RCC 7860 (cell line): ENCODE measurements at places on chromosomes 1 and 21.

GRCh38 chr1:161019751-161020495 lies 1.0 kb downstream of the F11R start:
- no peak for DNase-seq

DNA sequence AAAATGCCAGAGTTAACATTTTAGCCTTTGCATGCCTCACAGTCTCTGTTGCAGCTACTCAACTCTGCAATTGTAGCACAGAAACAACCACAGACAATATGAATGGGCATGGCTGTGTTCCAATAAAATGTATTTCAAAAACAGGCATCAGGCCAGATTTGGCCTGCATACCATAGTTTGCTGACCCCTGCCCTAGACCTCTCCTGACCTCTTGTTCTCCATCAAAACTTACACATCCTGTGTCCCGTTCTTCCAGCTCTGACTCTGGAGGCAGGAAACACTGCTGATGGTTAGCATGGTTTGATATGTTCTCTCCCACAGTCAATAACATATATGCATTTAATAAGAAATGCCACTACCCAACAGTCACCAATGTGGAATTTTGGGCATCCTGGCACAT lies 138.6 kb downstream of the LMX1A start:
- DNase-seq, result no peak

GRCh38 chr1:233478611-233479010 lies 135.3 kb upstream of the KCNK1 start:
- DNase-seq, result no peak

GRCh38 chr1:202807451-202807925 lies 733 bp downstream of the KDM5B start:
- no peak for DNase-seq

DNA sequence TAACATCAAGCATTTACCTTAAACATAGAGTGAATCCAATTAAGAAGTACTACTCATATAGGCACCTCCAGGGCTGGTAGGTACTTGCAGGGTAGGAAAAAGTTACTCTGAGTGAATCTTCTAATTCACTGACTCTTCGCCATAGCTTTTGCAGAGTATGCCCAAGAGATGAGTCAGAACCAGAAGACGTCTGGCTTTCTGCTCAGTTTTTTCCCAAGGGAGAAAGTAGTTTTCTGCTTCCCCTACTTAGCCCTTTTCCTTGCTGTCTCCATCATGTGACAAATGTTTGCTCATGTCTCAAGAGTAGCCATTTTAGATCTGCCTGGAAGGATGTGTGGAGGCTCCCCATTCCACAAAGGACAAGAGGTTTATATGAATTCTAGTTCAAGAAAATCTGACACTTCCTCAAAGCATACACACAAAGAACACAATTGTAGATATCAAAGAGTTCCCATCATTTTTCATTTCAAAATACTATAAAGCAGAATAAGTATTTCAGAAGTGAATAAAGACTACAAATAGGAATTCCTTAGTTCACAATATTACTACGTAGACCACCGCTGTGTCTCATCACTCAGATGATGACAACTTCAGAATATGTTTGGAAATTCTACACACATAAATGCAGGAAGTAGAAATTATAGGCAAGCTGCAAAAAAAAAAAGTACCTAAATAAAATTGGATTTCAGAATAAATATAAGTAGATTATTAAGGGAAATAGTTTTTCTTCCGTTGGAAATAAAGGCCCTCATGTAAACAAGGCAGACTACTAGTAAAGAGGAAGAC lies 98.5 kb downstream of the ASH1L start:
- DNase-seq, result peak; percentile 53

DNA sequence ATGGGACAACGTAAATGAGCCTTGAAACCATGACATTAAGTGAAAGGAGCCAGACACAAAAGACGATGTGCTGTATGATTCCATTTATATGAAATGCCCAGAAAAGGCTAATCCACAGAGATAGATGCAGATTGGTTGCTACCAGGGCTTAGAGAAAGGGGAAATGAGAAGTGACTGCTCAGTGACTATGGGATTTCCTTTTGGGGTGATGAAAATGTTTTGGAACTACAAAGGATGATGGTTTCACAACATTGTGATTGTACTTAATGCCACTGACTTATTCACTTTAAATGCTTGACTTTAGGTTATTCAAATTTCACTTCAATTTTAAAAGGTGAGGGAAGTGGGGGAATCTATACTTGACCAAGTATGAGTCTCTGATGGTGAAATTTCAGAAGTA lies 414.3 kb downstream of the SETD4 start:
- no peak for DNase-seq

GRCh38 chr1:15246960-15247614 lies at the start of gene FHAD1:
FHAD1 (plus strand) TSS chr1:15247223; CDS start chr1:15251785, 4,562 bp downstream.
- no peak for DNase-seq

DNA sequence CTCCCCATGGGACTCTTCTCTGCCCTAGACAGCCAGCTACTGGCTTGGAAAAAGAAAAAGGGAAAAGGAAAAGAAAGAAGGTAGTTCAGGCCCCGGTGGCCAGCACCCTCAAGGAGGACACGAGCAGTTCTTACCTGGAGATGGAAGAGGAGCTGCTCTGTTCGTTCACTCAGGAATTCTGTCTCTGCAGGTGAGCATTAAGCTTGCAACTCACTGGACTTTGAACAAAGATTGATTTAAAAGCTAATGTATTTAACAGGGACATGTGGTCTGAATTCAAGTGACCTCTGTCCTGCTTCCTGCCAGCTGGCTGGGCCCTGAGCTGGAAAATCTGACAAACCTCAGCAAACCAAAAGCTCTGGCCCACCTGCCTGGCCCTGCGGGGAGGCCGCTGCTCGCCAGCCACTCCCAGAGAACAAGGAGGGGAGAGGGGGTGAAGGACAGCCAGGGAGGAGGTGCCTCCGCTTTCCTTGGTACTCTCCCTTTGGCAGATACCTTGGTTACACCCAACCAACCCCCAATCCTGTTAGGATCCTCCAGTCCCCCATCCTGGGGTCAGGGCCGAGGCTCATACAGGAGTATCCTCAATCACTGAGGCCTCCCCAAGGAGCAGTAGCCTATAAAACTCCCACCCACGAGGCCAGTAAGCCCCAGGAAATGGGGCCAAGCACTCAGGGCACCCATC lies at the start of gene PDZK1:
Gene PDZK1, minus strand, starts transcription at position 186 of the 685 bp plus-strand sequence. CDS start 19,347 bp downstream, outside the sequence.
- peak; percentile 51 for DNase-seq

DNA sequence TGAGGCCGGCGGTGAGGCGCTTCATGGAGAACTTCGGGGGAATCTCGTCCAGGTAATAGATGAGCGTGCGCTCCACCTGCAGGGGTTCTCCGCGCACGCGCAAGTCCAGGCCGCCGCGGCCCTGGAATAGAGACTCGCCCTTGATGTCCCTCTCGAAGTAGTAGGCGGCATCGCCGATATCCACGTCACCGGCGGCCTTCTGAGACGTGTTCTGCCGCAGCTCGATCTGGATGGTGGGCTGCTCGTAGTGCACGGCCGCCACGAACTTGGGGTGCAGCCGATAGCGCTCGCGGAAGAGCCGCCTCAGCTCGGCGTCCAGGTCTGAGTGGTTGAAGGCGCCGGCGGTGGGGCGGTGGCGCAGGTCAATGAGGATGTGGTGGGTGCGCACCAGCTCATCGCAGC lies 726 bp downstream of the TACSTD2 start:
- no peak for DNase-seq

- DNase-seq, result no peak
These were observed 25.9 kb downstream of the CACHD1 start for GRCh38 chr1:64495878-64496277.

DNA sequence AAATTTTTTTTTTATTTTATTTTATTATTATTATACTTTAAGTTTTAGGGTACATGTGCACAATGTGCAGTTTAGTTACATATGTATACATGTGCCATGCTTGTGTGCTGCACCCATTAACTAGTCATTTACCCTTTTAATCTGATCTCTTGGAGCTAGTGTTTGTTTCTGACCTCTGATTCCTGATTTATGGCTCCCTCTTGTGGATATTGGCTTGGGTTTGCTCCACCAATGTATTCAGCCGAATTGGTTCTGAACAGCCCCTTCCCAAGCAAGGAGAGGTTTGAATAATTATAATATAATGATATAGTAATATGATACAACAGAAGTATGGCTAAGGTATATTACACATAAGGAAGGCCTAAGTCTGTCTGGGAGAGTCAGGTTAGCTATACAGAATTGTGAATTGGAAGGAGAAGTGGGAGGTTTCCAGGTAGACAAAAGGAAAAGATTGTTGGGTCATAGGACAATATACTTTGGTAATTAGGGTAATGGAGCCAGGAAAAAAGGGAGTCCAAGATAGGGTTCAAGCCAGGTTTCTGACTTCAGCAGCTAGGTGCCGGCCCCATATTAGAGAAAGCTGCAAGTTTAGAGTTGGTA lies 53.1 kb upstream of the HMCN1 start:
- DNase-seq, result peak; percentile 46

- DNase-seq, result no peak
These were observed 109.2 kb downstream of the RERE start for GRCh38 chr1:8708259-8708658.

DNA sequence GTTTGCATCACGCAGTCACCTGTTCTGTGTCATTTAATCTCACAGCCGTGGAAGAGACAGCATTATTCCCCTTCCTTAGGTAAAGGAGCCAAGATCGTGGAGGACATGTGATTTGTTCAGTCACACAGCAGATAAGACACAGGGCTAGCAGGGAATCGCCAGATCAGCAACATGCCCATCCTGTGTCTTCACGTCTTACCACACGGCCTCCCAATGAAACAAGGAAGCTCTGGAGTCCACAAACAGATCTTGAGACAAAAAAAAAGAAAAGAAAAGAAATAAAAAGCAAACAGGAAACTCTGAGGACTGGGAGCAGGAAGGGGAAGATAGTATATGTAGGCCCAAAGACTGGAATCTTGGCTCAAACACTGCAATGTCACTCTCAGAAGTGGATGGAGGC lies 155.3 kb downstream of the ADSS2 start:
- no peak for DNase-seq

DNA sequence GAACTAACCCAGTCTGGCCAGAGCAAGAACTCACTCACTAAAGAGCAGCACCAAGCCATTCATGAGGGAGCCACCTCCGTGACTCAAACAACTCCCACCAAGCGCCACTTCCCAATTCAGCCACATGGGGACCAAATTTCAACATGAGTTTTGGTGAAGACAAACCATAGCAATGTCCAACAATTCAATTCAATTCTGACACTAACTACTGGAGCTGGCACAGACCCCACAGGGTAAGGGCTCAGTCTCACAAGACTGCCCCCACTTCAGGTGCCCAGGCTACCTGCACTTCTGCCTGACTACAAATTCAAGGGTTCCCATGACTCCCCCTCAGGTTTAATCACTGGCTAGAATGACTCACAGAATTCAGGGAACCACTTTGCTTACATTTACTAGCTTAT lies 48.8 kb upstream of the RAP1A start:
- DNase-seq, result no peak

DNA sequence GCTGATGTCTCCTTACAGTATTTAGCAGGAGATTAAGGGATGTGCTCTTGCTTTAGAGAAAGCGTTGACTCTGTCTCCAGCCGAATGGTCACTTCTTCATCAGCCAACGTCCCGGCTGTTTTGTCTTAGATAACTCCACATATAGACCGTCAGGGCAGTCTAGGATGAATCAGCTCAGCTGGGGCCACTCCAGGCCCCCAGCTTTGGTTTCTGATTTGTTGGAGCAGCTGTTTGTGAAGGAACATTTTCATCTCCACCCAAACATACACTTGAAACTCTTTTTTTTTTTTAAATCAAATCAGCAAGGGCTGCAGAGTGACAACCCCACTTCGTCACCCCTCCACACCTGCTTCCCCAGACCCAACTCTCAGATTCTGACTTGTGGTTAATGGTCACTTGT lies 206.1 kb upstream of the GALNT2 start:
- DNase-seq, result no peak

- DNase-seq, result no peak
These were observed 8.2 kb downstream of the GTF2B start for GRCh38 chr1:88883156-88883555.

DNA sequence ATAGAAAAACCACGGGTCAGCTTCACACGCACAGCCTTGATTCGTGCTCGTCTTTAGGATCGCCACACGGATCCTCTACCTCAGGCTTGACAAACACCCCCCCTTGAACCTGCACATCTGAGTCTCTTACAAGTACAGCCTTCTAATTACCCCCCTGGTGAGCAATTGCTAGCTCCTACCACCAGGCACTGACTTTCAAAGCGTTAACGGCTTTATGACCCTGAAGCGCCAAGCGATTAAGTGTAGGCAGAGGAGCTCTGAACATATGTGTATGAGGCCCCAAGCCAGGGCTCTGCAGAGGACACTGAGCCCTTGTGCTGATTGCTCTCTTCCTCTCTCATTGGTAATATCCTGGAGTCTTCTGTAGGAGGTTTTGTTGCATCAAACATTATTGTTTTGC lies 55.7 kb upstream of the EPHA8 start:
- no peak for DNase-seq

DNA sequence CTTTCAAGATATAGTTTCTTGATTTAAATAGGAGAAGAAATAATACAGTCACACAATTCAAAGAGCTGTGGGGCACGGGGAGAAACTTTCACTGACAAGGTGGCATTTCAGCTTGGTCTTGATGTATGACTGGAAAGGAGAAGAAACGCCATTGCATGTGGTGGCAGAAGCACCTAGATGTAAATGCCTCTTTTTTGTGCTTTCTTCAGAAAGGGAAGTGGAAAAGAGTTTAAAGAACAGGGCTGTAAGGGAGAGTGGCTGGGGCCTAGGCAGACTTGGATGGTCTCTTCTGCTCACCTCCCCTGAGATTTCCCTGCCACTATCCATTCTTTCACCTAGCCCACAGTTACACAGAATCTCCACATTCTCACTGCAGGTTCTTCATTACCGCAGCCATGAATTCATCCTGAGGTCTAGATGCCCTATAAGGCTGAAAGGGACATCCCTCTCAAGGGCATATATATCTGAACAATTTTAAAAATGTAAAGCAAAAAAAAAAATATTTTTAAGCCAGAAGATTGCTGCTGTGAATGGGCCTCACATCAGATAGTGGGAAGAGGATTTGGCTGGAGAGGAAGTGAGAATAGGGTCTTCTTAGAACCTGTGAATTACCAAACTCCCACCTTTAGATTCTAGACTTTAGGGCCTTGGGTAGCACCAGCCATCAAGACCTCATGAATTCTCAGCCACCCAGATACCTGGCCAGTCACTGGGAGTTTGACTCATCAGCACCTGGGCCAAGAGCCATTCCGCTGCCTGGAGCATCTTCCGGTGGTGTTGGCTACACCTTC lies 23.4 kb downstream of the CACNA1E start:
- no peak for DNase-seq

DNA sequence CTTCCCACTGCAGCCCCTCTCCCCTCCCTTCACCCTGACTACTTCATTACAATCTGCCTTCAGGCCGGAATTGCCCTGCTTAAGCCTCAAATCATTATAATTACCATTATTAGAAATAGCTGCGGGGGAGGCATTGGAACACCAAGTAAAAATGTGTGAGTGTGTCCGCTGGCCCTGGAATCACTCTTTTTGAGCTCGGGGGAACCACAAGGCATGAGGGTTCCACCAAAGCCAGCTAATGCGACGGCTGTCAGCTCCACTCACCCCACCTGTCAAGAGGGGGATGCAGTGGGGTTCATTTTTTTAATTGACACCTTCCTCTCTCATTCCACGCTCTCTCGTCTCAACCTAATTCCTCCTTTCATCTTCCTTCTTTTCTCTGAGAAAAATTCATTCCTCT lies 177.2 kb downstream of the PBX1 start:
- DNase-seq, result no peak

- no peak for DNase-seq
These were observed 34.8 kb upstream of the TRIM33 start for GRCh38 chr1:114545796-114546195.

- no peak for DNase-seq
These were observed 85.5 kb downstream of the CAMK2N1 start for GRCh38 chr1:20400341-20401177.
